Ascending aorta (tissue), 2 donors: ENCODE measurements at places on chromosomes 16 and 17. TPM values are rescaled to one million over a fixed set of nuclear protein-coding genes. Genes with fewer than 3 reads are reported as not detected.

The ZSCAN10 gene
- total RNA-seq, result not detected

The CCL1 gene
- not detected for total RNA-seq

DNA sequence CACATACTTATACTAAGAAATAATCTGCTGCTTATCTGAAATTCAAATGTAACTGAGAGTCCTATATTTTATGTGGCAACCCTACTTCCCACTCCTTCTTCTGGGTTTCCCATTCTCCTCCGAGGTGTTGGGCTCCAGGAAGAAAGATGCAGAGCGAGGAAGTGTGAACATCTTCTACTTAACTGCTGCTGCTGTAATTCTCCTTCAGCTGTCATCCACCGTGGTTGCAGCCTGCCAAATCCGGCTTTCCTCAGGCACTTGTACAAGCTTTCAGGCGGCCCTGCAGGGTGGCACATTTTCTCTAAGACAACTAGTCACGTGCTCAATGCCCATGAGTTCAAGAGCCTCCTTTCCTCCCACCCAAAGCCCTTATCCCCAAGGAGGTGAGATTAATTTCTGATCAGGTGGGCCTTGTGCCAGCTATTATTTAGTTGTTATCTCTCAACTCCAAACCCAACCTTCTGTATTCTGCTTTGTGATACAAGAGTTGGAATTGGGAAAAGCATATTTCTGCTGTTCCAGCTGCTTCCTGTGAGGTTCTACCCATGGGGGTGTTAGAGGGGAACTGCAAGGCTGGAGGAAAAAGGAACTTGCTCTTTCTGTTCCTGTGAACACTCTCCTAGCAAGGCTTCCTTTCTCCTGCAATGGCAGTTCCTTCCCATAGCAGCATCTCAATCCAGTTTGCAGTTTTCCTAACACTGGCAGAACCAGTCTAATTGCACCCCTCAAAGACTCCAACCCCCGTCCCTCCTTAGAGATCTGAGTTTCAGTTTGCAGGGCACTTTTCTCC lies 67.6 kb upstream of the RBBP6 start:
- no peak for DNase-seq
- H3K4me1 ChIP-seq, result no peaks in the 10 kb centered on the region
- H3K27me3 ChIP-seq, result no peaks in the 10 kb centered on the region
- H3K27ac ChIP-seq, result no peak overlapping the region
- no peaks in the 10 kb centered on the region for H3K36me3 ChIP-seq

The NLK gene
- total RNA-seq, result 37.8 TPM
